ENCODE measurements at places on chromosomes 11 and 22.

GRCh38 chr11:12905435-12905834 lies 103.7 kb upstream of the RASSF10 start:
- no peak for DNase-seq

DNA sequence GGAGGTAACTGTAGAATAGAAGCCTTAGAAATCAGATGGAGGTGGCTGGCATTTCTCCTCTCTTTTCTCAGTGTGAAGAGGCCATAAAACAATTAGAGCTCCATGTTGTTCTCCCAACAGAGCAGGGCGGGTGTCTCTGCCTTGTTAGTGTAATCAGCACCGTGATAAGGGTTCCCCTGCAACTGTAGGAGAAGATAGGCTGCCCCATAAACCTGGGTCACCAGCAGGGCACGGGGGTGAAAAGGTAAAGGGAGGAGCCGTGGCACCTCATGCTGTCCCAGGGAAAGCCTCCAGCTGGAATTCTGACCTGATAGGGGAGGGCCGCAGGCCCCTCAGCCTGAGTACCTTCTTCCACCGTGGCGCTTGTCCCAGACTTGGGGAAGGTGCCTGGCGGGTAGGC lies 68.7 kb downstream of the ISX start:
- DNase-seq = no peak

GRCh38 chr11:70400643-70401042 lies 2.3 kb downstream of the CTTN start:
- no peak for DNase-seq

DNA sequence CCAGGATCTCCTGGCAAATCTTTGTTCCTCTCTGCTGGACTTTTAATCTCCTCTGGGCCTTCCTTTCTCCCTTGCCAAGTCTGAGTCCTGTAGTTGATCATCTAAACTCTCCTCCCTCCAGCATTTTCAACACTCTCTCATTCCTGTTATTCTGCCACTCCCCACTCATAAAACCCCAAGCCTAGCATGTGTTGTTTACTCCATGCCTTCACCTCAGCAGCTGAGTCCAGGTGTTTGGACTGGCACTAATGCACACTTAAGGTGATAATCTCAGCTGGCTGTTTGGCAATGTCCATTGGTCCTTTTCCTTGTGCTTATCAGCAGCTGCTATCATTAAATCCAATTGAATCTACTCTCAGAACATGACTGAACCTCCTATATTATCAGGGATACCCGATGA lies 876.8 kb upstream of the TENM4 start:
- no peak for DNase-seq

GRCh38 chr11:9530901-9531625 lies 42.4 kb upstream of the WEE1 start:
- DNase-seq = no peak

GRCh38 chr11:396948-397548 lies 3.0 kb downstream of the PKP3 start:
- DNase-seq = peak; percentile 81
